ENCODE measurements at places on chromosomes 3 and 15. TPM values are rescaled to one million over a fixed set of nuclear protein-coding genes. Genes with fewer than 3 reads are reported as not detected.

PIF1 gene
- 0.82 TPM for total RNA-seq

FGF7 gene
- 11.5 TPM for total RNA-seq

CCDC9B gene
- total RNA-seq = 9.0 TPM

MAGI1 gene
- total RNA-seq = 51.6 TPM

PRSS50 gene
- total RNA-seq = 0.14 TPM

FEZF2 gene
- total RNA-seq = 0.62 TPM

SLC22A14 gene
- 0.64 TPM for total RNA-seq

MED12L gene
- total RNA-seq = 4.3 TPM

C3orf20 gene
- total RNA-seq = 0.28 TPM

GABRR3 gene
- total RNA-seq = not detected

STX19 gene
- 3.6 TPM for total RNA-seq

SENP8 gene
- total RNA-seq = 5.9 TPM

RBM15B gene
- 34.1 TPM for total RNA-seq

NECTIN3 gene
- 63.8 TPM for total RNA-seq

SIAH2 gene
- total RNA-seq = 47.4 TPM

CD96 gene
- total RNA-seq = 0.45 TPM

TERC gene
- total RNA-seq = 128 TPM

TRPM1 gene
- total RNA-seq = 5.5 TPM

GBE1 gene
- total RNA-seq = 15.8 TPM

SMC4 gene
- total RNA-seq = 40.4 TPM

SCAANT1 gene
- total RNA-seq = not detected

PRTG gene
- 6.1 TPM for total RNA-seq

ZCWPW2 gene
- total RNA-seq = 1.7 TPM

GPR62 gene
- 0.97 TPM for total RNA-seq

WDR72 gene
- 0.80 TPM for total RNA-seq

CD200R1 gene
- 0.23 TPM for total RNA-seq

NXPE3 gene
- 14.1 TPM for total RNA-seq

OSTN gene
- total RNA-seq = not detected

KLHL40 gene
- total RNA-seq = 2.9 TPM

KLF15 gene
- 72.6 TPM for total RNA-seq

ZXDC gene
- 47.7 TPM for total RNA-seq

RBMS3 gene
- total RNA-seq = 45.1 TPM

FAM81A gene
- 1.8 TPM for total RNA-seq

RYR3 gene
- 2.3 TPM for total RNA-seq

CFAP100 gene
- 2.3 TPM for total RNA-seq

PPARG gene
- total RNA-seq = 7.0 TPM

PSTPIP1 gene
- 7.0 TPM for total RNA-seq

MCF2L2 gene
- total RNA-seq = 0.41 TPM

TMEM40 gene
- total RNA-seq = 8.5 TPM

GLDN gene
- total RNA-seq = 1.4 TPM

FRMD5 gene
- 0.36 TPM for total RNA-seq

SHF gene
- total RNA-seq = 11.2 TPM

SNURF gene
- total RNA-seq = 9.6 TPM

WNT7A gene
- total RNA-seq = not detected

TMEM207 gene
- total RNA-seq = not detected

RNU6-1 gene
- total RNA-seq = not detected

SLC28A1 gene
- not detected for total RNA-seq

AMOTL2 gene
- total RNA-seq = 92.8 TPM

CCNB2 gene
- total RNA-seq = 8.3 TPM

CCRL2 gene
- total RNA-seq = 0.45 TPM

CLRN1 gene
- 0.23 TPM for total RNA-seq

ATP6V1A gene
- total RNA-seq = 43.4 TPM

TRIM59 gene
- total RNA-seq = 11.4 TPM

HIGD2B gene
- total RNA-seq = not detected

MEX3B gene
- 47.6 TPM for total RNA-seq

KBTBD12 gene
- total RNA-seq = not detected

PAQR9 gene
- total RNA-seq = 6.2 TPM

CPNE9 gene
- not detected for total RNA-seq

Measured in prostate gland (tissue), 2 donors.